ENCODE measurements at places on chromosomes 6 and 20.

GRCh38 chr6:130836055-130836640 is 8.9 kb downstream of the SMLR1 start:
- DNase-seq: no peak

- DNase-seq: no peak
These were observed 140.0 kb upstream of the SGK1 start for GRCh38 chr6:134457941-134458340.

GRCh38 chr20:38369389-38369788 is 23.1 kb downstream of the LBP start:
- no peak for DNase-seq

DNA sequence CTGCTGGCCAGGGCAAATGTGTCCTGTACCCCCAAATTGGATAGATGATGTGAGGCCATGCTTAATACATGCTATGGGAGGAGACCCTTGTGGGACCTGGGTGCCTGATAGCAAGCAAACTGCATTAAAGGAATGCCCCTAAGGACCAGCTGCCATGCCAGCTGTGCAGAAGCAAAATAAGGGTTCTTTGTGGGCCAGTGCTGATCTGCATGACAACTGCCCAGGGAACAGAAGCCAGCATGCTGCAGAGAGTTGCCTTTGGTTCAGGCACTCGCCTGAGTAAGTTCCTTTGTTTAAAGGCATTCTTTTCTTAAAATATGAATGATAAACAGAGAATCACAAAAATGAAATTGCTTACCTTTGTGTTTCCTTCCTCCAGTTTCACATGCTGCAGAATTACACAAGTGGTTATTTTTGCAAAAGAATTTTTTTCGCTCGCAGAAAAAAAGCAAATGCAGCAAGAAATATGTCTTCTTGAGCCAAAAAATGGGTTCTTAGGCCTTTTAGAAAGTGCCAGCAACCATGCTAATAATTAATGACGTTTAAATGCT is 6.9 kb upstream of the SYNDIG1 start:
- DNase-seq: no peak

DNA sequence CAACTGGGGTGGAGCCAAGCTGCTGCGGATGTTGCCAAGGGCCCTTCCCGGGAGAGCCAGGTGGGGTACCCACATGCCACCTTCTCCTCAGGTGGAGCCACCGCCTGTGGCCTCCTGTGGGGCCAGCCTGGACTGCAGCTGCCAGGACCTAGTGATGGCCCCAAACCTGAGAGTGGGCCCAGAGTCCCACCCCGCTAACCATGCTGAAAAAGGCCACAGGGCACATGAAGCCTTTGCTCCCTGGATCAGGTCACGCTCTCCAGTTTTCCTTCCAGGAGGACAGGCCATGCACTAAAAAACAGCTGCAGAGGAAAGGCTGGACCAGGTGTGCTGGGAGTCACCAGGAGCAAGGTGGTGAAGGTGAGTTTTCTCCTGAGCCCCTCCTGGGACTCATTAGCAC is 73.9 kb upstream of the SLC22A16 start:
- no peak for DNase-seq

DNA sequence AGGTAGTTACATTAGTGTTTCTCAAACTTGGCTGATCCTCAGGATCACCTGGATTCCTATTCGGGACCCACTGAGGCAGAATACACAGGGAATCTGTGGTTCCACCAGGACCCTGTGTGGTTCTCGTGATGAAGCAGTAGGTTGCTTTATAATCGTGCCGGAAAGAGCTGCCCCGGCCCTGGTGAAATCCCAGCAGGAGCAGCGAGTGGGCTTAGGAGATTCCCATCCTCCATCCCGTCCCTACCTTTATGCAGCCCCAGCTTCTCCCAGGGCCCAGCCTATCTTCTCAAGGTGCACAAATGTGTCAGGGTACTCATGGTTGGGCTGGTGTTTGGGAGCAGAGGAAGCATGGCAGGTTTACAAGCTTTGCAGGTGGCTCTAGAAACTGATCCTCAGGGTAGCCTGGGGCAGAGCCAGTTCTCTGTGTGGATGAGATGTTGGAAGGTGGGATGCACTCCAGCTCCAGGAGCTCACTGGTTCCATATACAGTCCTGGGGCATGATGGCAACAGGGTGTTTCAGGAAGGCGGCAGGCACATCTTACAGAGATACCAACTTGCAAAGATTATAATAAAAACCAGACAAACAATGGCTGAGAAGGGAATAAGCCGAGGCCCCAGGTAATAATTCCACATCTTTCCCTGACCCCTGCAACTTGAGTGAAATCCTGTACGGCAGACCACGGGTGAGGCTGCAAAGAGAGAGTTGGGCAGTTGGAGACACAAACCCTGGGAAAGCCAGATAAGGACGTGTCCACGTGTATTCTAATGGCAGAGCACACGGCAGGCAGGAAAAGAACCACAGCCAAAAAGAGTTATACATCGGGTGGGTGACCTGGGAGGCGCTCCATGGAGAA is 5.9 kb downstream of the SLC22A1 start:
- no peak for DNase-seq

GRCh38 chr20:63772781-63773518 is 33.4 kb downstream of the SLC2A4RG start:
- no peak for DNase-seq
